ENCODE measurements at places on chromosomes 1 and 21. TPM values are rescaled to one million over a fixed set of nuclear protein-coding genes. Genes with fewer than 3 reads are reported as not detected.

Gene CACNA1E
- not detected for total RNA-seq

Gene EPB41
- 13.3 TPM for total RNA-seq

Gene DTL
- 15.7 TPM for total RNA-seq

Gene VASH2
- under 0.01 TPM for total RNA-seq

Gene PROX1
- 4.6 TPM for total RNA-seq

Gene NR1I3
- not detected for total RNA-seq

Gene SPATA45
- total RNA-seq, result not detected

Gene SH2D2A
- total RNA-seq, result 0.33 TPM

Gene WNT4
- total RNA-seq, result not detected

Gene OPTC
- not detected for total RNA-seq

Gene BMP8B
- total RNA-seq, result not detected

Gene ENAH
- total RNA-seq, result 47.0 TPM

Gene A3GALT2
- not detected for total RNA-seq

Gene COG2
- total RNA-seq, result 18.6 TPM

Gene IL10
- not detected for total RNA-seq

Gene SYT2
- not detected for total RNA-seq

Gene KCNA2
- total RNA-seq, result not detected

Gene SLAMF1
- not detected for total RNA-seq

Gene TMEM35B
- total RNA-seq, result 37.3 TPM

Gene C1orf210
- not detected for total RNA-seq

Gene HLX
- 45.7 TPM for total RNA-seq

Gene OR2AK2
- not detected for total RNA-seq

Gene ASCL5
- not detected for total RNA-seq

Gene DIRAS3
- total RNA-seq, result 0.49 TPM

Gene RPE65
- total RNA-seq, result not detected

Gene CHI3L1
- not detected for total RNA-seq

Gene RRAGC
- total RNA-seq, result 20.8 TPM

Gene SPRR1B
- not detected for total RNA-seq

Gene FAM151A
- not detected for total RNA-seq

Gene UBE2G2
- 51.2 TPM for total RNA-seq

Gene AIRE
- not detected for total RNA-seq

Gene CFHR4
- not detected for total RNA-seq

Gene TMEM240
- 0.69 TPM for total RNA-seq

Data from mammary microvascular endothelial cell (primary cell).